Fibroblast of lung (primary cell): ENCODE measurements at places on chromosomes 3 and 15.

DNA sequence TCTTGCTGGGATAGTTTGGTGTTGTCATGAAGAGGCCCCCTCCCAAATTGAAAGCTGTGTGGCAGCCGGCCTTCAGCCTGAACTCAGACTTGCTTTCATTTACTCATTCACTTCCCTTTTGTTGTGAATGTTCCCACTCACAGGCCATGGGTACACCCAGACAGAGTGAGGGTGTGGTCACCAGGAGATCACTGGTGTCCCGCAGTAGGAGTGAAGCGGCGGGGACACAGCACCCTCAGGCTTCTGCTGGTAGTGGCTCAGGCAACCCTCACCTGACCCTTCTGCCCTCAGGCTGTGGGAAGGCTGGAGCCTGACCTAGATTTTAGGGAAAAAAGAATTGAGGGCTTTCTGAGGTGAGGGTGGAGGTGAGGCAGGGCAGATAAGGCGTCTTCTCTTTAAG, 244.4 kb downstream of the SOX2 start:
- DNase-seq = no peak

- DNase-seq = no peak
Measured at GRCh38 chr3:59082106-59082505, 32.3 kb upstream of the CFAP20DC start.

DNA sequence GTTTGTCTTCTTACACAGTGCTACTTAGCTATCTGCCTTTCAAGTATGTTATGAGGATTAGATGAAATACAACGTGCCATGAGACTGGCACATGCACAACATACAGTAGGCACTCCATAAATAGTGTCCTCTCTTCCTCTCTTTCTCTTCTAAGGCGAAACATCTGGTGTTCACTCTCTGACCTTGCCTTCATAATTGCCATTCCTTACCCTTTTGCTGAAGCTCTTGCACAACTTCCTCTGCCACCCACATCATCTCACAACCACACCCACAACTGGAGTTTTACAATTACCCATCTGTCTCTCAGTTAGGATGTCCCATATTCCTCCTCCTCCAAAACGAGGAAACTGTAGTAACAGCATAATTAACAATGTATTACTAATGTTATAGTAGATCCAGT, 26.4 kb upstream of the ACP3 start:
- DNase-seq = peak; percentile 91

DNA sequence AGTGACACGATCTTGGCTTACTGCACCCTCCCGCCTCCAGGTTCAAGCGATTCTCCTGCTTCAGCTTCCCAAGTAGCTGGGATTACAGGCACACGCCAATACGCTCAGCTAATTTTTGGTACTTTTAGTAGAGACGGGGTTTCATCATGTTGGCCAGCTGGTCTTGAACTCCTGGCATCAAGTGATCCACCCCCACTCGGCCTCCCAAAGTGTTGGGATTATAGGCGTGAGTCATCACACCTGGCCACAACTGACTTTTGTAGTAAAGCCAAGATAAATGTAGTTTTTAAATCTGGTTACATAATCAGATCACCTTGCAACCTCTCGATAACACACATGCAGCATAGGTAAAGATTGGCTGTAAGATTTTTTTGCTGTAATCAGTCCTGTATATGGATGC, 657.5 kb upstream of the DPPA4 start:
- DNase-seq = no peak

GRCh38 chr15:81060907-81061306, 60.2 kb downstream of the TLNRD1 start:
- no peak for DNase-seq

DNA sequence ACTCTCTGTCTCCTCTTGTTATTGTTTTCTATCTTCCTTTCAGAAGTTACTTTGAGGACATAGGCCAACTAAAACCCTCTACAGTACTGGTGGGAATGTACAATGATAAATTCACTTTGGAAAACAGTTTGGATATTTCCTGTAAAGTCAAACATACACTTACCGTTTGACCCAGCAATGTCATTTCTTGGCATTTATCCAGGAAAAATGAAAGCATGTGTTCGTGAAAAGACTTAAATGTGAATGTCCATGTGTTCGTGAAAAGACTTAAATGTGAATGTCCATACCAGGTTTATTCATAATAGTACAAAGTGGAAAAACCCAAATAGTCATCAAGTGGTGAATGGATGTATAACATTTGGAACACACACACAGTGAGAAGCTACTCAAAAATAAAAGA, 361.5 kb upstream of the DPH6 start:
- peak; percentile 70 for DNase-seq

GRCh38 chr15:72991026-72991425, 61.2 kb upstream of the NEO1 start:
- DNase-seq = peak; percentile 57

DNA sequence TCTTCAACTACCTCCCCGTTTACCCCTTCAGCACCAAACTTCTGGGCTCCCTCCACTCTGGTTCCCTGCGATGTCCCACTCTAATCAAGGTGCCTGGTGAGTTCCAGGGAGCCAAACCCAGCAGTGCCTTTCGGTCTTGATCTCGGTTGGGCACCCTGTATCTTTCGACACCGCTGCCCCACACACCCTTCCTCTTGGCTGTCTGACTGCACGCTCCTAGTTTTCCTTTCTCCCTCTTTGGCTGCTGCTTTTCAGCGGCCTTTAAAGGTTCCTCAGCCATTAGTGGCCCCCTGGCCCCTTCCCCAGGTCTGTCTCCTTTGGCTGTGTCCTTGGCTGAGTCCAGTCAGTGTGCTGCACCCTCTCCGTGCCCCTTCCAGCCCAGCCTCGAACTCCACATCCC, 784 bp downstream of the TTLL3 start:
- no peak for DNase-seq

DNA sequence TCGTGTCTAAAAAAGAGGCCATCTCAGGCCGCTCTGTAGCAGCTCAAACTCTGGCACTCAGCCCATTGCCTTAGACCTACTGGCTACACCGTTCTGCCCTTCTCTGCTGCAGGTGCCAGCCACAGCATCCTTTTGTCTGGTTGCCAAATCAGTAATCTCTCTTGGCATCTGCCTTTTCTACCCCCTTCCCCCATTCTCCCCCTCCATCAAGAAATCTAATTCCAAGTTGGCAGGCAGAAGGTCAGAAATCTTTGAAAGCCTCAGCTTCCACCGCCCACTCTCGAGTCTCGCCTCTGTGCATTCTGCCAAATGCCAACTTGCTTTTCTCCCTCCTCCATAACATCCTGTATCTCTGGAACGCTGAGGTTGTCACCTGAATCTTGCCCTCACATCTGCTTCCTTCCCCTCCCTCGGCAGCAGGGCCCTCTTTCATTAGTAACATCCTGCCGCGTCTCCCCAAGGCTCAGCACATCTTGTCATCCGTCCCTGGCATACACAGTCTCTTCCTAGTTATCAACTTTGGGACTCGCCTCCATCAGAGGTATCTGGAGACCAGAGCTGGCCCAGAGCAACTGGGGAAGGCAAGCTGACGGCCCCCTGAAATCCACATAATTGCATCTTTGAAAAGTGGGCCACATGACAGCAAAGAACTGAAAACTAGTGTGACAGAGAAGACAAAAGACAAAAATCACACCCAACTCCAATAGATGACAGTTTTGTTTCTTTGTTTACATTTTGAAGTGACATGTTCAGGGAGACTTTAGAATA, 312.0 kb upstream of the CCDC54 start:
- no peak for DNase-seq

DNA sequence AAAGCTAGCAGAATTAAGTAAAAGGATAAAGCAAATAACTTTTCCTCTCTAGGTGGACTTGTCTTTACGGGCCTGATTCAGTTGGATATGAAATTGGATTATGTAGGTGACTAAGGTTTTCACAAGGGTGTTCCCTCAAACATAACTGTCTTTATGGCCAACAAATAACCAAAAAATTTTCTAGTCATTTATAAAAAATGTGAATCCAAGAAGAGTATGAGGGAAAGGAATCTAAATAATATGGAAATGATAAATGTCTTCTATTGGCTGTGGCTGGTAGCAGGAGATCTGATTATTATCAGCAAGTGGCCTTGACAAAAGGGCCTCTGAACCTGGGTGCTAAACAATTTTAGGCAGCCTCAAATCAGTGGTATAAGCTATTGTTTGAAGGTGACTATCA, 594.0 kb upstream of the UBE2E2 start:
- DNase-seq = no peak

GRCh38 chr15:36331531-36332275, 247.7 kb upstream of the CDIN1 start:
- DNase-seq = peak; percentile 44

DNA sequence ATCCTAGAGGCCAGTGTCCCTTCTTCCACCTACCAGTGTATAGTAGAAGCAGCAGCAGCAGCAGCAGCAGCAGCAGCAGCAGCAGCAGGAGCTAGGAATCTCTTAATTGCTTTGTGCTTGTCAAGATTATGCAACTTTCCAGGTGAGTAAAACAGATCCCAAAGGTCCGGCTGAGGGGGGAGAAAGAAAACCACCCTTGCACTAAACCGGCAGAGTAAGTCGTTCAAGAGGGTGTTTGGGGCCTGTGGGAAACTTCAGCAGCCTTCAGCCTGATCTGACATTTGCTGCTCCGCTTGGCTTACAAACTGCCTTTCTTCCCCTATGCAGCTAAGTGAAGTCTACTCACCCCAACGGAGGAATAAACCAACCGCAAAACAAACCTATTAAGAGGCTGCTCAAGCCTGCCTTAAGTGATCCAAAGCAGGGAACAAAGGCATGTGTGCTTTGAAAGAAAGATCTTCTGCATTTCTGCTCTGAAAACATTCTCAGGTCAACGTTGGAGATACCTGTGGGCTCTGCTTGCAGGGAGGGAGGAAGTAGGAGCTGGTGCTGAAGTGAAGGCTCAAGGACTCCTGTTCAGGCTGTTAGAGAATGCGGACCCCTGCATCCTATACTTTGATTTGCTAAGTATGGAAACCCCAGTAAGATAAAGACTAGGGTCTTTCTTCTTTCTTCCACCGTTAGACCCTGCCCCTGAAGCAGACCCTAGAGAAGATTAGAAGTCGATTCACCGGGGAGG, 35.7 kb upstream of the DLG1 start:
- peak; percentile 40 for DNase-seq

DNA sequence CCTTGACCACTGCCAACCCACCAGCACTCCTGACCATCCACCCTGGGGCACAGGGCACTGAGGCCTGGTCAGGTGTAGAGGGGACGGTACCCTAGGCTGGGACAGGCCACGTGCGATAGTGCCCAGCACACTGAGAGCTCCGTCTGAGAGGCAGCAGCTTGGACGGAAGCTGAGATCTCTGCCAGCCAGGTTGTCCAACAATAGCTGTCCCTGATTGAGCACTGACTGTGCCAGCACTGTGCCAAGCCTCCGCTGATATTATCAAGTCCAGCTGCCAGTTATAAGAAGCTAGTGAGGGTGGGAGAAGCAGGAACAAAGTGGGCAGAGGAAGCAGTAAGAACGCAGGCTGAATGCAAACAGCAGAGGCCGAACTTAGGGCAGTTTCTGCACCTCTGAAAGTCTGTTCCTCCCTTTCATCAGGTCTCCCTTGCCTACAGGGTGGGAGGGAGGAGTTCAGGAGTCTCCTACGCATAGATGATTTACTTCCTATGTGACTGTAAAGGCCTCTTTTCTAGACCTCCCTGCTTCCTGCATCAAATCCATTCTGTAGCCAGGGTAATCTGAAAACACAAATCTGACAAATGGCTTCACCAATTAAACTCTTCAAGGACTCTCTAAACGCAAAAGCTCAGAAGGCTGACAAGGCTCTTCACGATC, 29.7 kb downstream of the MRPS11 start:
- DNase-seq = no peak

- DNase-seq = peak; percentile 92
Measured at GRCh38 chr3:133595341-133595740, 21.9 kb downstream of the CDV3 start.

DNA sequence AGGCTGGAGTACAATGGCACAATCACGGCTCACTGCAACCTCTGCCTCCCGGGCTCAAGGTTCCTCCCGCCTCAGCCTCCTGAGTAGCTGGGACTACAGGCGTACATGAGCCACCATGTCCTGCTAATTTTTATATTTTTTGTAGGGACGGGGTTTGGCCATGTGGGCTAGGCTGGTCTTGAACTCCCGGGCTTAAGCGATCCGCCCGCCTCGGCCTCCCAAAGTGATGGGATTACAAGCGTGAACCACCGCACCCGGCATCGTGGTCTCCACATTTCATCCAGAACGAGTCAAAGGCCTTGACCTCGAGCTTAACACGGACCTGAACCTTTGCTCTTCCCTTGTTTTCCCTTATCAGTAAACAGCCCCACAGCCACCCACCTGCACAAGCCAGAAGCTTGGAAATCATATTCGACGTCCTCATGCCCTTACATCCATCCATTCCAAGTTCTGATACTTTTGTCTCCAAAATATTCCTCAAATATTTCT, 1.4 kb upstream of the PTPN23 start:
- no peak for DNase-seq

DNA sequence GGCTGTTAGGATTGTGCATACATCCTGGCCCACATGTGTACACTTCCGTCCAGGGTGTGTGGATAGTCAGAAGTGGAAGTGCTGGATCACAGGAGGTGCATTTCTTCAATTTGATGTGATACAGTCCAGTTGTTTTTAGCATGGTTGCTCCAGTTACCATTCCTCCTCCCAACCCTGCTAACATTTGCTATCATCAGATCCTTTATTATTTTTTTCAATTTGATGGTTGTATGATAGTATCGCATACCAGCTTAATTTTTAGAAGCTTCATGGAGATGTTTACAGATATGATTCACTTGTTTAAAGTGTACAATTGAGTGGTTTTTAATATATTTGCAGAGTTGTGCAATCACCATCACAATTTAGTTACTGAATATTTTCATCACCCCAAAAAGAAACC, 202.7 kb downstream of the ITPR1 start:
- no peak for DNase-seq

- DNase-seq = peak; percentile 39
Measured at GRCh38 chr3:72082186-72082715, 297.3 kb upstream of the PROK2 start.

DNA sequence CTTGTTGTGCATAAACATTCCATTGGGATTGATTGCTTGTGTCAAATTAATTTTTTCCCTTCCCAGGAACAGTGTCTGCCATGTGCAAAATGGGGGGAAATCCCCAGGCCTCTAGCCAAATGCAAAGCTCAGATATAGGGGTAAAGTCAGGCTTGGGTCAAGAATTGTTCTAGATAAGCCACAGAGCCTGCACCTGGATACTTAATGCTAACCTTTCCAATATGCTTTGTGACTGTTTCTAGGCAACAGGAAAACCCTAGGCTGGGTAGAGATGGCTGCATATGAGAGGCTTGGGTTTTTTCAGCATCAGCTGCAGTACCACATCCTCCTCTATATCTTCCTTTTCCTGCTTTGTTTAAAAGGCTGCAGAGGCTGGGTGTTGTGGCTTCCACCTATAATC, 61.9 kb upstream of the ROPN1 start:
- no peak for DNase-seq
